ACHN (cell line): ENCODE measurements at places on chromosomes 1 and 21.

DNA sequence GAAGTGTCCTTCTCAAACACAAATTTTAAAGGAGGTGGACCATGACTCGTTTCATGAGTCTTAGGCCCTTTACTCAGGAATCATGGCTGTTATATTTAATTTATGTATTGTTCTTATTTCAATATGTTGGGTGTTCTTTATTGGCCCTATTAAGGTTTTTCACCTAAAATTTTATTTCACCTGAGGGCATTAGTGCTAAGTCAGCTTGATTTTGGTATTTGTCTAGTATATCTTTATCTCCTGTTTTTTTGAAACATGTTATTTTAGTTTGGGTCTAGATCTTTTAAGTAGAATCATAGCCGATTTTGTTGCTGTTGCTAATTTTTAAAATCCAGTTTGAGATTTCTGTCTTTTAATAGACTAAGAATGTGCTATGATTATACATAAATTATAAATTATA lies 430.4 kb downstream of the RPS6KC1 start:
- DNase-seq = no peak

DNA sequence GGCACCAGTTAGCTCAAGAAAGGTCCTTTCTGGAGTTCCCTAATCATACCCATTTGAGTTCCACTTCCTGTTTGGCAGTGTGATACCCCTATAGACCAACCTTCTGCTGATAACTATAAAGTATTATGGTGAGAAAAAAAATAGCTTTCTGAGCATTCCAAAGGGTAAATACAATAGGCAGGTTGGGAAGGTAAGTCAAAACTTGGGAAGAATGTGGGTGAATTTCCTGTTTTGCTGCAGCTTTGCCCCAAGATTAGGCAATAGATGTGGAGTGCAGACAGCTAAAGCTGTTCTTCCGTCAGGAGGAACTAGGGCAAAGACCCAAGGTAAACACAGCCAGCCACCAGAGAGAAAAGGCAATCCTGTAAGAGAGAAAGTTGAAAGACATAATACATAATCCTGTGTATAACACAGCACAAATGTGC lies 49.9 kb upstream of the GUCA2A start:
- no peak for DNase-seq

DNA sequence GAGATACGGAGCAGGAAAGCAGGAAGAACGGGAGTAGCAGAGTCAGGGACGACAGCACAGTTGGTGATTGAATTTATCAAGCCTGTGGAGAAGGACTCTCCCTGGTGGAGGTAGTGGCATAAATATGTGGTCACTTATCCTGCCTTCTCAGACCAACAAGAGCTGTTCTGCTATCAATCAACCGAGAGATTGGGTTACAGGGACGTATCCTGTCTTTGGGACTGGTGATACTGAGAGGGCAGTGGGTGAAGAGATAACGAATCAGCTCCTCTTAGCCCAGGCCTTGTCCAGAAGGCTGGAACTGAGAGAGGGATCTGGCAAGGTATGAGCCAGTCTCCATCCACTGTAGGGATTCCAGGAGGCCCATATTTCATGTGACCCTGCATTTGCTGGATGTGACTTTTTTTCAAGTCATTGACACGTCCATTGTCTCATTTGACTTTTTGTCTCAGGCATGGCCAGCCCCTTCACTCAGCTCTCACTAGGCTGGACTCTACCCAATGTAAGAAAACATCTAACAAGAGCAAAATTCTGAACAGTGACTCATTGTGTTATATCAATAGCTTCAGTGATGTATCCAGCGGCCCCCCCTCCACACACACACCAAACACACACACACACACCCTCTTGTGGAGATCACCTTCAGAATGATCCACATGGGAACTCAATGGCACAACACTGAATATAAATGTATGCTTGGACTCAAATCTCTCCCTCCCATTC lies 11.3 kb downstream of the C1orf116 start:
- no peak for DNase-seq

DNA sequence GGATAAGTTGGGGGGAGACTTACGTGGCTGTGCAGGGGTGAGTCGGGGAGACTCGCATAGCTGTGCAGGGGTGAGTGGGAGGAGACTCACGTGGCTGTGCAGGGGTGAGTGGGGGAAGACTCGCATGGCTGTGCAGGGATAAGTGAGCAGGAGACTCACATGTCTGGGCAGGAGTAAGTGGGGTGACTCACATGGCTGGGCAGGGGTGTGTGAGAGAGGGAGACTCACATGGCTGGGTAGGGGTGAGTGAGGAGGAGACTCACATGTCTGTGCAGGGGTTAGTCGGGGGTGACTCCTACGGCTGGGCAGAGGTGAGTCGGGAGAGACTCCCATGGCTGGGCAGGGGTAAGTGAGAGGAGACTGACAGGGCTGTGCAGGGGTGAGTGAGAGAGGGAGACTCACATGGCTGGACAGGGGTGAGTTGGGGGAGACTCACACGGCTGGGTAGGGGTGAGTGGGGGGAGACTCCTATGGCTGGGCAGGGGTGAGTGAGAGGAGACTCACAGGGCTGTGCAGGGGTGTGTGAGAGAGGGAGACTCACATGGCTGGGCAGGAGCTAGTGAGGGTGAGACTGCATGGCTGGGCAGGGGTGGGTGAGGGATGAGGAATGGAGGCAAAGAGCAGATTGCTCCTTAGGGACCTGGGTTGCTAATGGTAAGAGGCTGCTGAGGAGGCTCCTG lies 56.0 kb upstream of the ABCG1 start:
- DNase-seq = no peak

GRCh38 chr1:160432371-160432786 lies 32.0 kb downstream of the VANGL2 start:
- no peak for DNase-seq

- DNase-seq = no peak
Observed at GRCh38 chr1:110945626-110946025, 18.1 kb downstream of the LRIF1 start.

GRCh38 chr21:35027563-35028450 lies 21.3 kb downstream of the RUNX1 start:
- DNase-seq = no peak

GRCh38 chr1:206012086-206012859 lies 9.1 kb upstream of the RAB7B start:
- DNase-seq = no peak

- no peak for DNase-seq
Observed at GRCh38 chr1:201511941-201512539, 5.1 kb upstream of the CSRP1 start.

DNA sequence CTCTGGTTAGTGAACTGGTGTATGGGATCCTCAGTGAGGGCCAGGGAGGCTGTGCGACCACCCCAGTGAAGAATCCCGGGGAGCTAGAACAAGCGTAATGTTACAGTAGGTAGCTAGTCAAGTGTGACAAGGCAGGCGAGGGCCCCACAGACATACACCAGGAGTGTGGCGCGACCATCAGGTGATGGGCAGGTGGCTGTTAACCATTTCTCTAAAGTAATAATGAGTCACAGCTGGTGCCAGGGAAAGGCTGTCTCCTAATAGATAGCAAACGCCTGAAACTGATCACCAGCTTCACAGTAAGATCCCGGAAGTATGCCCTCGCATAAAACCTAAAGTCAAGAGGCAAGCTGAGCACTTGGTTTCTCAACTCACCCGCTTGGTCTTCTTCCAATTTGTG lies 40.5 kb upstream of the TARBP1 start:
- no peak for DNase-seq

- no peak for DNase-seq
Observed at GRCh38 chr1:174913225-174913903, 86.4 kb upstream of the CACYBP start.

DNA sequence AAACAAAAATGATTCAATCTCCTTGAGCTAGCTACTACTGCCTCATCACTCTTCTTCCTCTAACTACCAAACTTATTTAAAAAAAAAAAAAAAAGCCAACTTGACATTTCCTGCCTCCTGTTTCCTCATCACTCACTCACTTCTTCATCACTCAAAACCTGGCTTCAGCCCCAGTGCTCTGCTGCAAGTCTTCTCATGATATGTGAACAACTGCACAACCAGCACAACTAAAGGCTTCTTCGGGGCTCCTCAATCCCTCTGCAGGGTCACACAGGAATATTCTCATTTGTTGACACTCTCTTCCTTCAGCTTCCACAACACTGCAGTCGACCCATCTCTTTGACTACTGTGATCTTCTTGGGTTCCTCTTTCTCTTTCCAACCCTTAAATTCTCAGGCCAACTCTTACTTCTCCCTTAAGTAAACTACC lies 7.6 kb downstream of the MTF1 start:
- no peak for DNase-seq

DNA sequence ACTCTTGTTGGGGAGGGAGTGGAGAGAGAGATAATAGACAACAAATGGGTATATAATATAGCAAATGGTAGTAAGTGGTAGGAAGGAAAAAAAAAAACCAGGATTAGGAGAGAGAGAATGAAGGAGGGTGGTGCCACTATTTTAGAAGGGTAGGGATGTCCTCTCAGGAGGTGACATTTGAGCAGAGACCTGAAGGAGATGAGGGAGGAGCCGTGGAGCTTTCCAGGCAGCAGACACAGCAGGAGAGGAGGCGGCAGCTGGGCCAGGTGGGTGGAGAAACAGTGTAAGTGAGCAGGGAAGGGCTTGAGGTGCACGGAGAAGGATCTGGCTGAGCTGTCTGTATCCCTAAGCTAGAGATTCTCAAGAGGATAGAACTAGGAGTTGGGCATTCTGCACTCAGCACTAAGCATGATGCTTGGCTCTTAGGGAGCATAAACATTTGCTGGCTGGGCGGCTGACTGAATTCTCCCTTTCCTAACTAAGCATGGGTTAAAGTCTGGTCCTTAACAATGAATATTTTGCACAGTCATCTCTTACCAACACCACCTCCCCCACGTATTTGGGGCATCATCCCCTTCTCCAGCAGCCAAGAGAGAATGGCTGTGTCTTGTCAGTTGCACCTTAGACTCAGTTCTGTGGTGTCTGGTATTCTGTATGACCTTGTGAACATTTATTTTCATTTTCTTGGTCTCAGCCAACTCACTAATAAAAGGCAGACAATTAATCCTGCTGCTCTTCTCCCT lies 27.6 kb upstream of the SARS1 start:
- DNase-seq = no peak

GRCh38 chr21:24844671-24845070 lies 762.6 kb downstream of the MRPL39 start:
- DNase-seq = no peak

- no peak for DNase-seq
Observed at GRCh38 chr1:204588826-204589225, 72.6 kb downstream of the MDM4 start.

GRCh38 chr1:173114346-173114745 lies 63.6 kb upstream of the TNFSF18 start:
- no peak for DNase-seq

DNA sequence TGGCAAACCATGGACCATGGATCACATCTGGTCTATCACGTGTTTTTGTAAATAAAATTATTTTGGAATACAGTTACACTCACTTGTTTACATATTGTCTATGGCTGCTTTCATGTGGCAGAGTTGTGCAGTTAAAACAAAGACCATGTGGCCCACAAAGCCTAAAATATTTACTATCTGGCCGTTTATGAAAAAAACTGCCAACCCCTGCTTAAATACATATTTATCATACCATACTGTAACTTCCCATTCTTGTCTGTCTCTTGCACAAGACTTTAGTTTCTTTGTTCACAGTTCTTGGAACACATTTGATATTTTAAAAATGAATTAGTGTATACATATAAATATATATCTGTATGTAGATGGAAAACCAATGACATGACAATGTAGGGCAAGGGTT lies 141.5 kb downstream of the PAPPA2 start:
- DNase-seq = no peak

GRCh38 chr1:150429805-150430204 lies 57.4 kb upstream of the TARS2 start:
- peak; percentile 36 for DNase-seq

DNA sequence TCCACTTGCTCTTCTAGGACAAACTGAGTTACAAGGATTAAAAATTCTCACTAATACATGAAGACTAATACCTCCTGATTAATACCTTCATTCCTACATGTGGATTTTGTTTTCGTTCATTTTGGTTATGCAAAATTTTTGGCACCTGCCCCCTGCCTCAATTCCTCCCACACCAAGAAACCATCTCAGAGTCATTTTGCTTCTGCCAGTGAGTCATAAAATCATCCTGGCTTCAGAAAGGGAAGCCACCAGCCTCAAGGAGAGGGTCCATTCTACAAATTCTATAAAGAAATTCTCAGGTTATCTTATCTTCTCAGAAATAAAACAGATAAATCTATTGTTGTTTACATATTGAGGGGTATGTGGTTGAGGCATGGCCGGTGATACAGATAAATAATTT lies 103.2 kb upstream of the COA6 start:
- no peak for DNase-seq

DNA sequence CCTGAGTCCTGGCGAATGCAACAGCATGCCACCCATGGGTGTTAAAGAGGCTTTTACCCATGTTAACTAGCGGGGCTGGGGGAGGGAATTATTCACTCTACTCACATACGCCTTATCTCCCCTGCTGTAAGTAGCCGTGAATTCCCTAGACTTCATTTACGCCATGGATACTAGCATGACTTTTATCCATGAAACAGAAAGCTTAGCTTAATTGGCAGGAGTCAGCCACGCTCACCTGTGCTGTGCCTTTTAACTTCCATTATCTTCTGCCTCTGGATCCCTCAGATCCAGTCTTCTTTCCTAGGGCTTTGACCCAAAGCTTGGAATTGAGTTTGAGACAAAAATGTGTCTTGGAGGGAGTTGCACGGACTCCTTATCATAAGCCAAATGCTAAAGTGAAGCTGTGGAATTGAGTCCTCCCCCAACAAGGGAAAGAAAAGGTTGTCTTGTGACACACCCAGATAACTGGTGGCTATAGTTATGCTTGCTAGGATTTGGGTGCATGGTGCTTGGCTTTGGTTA lies 9.7 kb upstream of the NASP start:
- DNase-seq = no peak

- no peak for DNase-seq
Observed at GRCh38 chr1:222042120-222042519, 300.2 kb upstream of the DUSP10 start.

DNA sequence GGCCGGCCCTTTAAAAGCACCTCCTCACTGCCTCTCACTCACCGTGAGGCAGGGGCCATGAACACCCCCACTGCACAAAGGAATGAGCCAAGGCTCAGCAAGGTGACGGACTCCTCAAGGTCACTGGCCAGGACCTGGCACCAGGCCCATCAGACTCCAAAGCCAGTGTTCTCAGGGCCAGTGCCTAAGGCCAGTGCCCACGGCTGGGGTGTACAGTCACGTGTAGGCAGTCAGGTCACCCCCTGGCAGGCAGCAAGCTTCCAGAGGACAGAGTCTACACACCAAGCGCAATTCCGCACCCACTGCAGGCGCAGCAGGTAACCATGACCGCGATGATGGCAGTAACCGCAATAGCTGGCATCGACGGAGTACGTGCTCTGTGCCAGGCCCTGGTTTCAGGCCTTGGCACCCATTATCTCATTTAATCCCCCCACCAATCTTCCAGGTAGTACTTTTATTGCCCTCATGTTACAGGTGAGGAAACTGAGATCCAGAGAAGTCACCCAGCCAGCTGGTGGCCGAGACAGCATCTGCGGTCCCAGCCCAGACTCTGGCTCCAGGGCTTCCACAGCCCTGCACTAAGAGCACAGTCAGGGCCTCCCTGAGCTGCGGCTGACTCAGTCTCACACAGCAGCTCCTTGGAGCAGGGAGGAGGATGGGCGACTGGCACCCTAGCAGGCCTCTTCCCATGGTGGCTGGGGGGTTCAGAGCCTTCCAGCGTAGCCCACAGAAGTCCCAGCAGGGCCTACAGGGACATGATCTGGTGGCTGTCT lies 27.0 kb downstream of the RAP1GAP start:
- DNase-seq = no peak
